ENCODE measurements at places on chromosomes 6 and 20.

DNA sequence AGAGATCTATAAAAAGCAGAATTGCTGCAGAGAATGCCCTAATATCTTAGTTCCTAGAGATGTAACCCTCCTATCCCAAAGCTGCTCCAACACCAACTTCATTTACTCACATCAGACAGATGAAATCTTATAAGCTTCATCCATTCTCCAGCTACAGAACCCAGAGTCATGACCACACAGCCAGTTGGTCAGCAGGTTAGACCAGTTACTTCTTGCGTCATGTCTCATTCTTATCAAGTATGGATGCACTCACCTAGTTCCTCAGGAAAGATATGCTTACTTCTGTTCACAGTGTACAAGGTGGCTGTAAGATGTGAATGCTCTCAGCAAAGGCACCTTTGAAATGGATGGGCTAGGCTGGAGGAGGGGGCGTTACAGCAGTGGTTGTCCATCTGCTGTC, 47.9 kb upstream of the ISM1 start:
- no peak for DNase-seq

DNA sequence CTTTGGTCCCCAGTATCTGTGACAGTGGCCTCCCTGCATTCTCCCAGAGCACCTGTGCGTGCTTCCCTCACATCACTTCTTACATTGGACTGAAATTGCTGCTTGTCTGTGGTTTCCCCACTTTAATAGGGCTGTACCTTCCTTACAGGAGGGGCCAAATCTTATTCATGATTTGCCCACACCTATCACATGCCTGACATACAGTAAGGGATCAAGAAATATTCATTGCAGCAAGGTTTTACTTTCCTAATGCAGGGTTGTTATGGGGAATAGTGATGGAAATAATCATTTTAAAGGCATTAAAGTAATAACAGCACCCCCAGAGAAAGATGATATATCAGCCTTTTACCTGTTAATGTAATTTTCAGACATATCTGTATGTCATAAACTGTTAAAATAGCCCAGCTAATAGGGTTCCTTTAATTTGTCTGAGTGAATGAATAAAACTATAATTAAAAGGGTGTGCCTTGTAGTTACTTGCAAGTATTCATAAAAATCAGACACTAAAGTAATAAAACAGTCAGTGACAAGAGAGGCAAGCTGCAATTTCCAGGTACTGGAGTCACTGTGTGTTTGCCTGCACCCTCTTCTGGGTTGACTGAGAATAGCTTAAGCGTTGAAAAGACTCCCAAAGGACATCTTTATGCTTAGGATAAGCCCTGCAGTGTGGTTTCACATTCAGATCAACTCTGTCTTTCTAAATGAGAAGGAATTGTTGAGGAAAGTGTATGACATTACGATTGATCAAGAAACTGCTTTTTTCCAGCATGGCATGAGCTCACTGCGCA, 182.7 kb downstream of the PHACTR1 start:
- no peak for DNase-seq

- DNase-seq, result no peak
Measured at GRCh38 chr20:31764641-31765305, 25.7 kb downstream of the TPX2 start.

DNA sequence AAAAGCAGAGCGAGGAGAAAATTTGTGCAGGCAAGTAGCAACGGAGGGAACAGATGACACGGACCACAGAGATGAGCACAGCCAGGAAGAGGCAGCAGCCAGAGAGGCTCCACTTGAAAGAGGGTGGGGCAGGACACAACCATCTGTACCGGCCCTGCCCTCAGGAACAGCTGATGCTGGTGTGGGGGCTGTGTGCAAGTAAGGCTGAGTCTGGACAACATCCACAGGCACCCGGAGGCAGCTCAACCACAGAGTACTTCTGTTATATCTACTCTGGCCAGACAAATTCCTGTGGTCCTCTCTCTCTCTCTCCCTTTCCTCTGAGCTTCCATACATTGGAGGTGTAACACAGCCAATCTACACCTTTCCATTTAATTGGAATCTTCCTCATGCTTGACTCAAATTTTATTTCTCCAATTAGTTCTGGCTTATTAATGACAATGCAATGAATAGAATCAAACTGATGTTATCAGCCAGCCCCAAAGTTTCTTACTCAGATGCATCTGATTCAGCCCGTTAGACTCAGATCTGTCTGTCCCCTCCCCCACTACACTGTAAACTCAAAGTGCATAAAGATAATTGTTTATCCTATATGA, 24.9 kb downstream of the KIF13A start:
- DNase-seq, result no peak

DNA sequence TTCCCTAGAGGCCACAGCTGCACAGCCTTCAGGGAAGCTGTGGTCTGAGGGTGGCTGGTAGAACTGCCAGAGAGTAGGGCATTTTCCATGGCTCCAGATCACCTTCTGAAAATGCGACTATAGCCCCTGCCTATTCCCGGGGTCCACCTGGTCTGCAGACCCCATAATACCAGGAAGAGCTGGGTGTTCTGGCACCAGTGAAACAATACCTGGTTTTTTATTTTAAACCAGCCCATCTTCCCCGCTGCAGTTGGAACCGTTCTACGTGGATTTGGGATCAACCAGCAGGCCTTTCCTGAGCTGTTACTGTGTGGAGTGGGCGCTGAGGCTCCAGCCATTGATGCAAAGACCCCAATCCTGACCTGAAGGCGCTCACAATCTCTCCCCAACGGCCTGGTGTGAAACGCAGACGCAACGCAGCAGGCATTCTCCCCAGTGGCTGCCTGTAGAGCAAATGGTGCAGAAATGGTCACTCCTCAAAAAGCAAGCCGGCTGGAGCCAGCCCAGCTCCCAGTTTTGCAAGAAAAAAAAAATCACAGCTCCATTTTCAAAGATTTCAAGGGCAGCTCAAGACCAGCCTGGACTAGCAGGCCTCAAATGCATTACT, 11.3 kb downstream of the NPEPL1 start:
- DNase-seq, result no peak

GRCh38 chr6:73817253-73817652, 121.2 kb downstream of the CD109 start:
- DNase-seq, result no peak

- DNase-seq, result no peak
Measured at GRCh38 chr20:38863024-38863851, 57.7 kb downstream of the PPP1R16B start.

All from right renal pelvis (tissue), 4 donors.